Caco-2 (cell line): ENCODE measurements at places on chromosomes 3 and 15. TPM values are rescaled to one million over a fixed set of nuclear protein-coding genes. Genes with fewer than 3 reads are reported as not detected.
A peak's percentile ranks its signal among the peaks of the same experiment; 100 is the strongest.

- DNase-seq = no peak
These were observed 43.3 kb downstream of the CYFIP1 start for GRCh38 chr15:22936577-22937472.

GRCh38 chr3:36219398-36219797, 160.9 kb upstream of the STAC start:
- DNase-seq = no peak

- DNase-seq = peak; percentile 40
These were observed 10.0 kb upstream of the MBNL1 start for GRCh38 chr3:152258448-152259393.

GRCh38 chr3:66392966-66393332, 107.9 kb downstream of the LRIG1 start:
- DNase-seq = no peak

- DNase-seq = no peak
These were observed 92.3 kb upstream of the LRIG1 start for GRCh38 chr3:66592927-66593625.

DNA sequence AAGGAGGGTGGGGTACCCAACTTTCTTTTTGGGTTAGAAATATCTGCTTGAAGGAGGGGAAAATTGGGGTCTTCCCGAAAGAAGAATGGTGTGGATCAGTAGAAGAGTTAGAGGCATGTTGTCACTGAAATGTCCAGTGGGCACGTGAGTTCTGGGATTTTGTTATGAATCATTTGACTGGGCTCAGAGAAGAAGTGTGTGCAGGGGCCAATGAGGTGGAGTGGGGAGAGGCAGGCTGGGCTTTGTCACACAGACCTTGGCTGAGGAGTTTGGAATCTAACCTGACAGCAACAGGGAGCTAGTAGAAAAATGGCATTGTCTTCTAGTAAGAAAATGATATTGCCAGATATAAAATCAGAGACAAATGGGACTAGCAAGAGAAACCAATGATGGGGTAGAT, 436.8 kb downstream of the MFSD1 start:
- DNase-seq = no peak

DNA sequence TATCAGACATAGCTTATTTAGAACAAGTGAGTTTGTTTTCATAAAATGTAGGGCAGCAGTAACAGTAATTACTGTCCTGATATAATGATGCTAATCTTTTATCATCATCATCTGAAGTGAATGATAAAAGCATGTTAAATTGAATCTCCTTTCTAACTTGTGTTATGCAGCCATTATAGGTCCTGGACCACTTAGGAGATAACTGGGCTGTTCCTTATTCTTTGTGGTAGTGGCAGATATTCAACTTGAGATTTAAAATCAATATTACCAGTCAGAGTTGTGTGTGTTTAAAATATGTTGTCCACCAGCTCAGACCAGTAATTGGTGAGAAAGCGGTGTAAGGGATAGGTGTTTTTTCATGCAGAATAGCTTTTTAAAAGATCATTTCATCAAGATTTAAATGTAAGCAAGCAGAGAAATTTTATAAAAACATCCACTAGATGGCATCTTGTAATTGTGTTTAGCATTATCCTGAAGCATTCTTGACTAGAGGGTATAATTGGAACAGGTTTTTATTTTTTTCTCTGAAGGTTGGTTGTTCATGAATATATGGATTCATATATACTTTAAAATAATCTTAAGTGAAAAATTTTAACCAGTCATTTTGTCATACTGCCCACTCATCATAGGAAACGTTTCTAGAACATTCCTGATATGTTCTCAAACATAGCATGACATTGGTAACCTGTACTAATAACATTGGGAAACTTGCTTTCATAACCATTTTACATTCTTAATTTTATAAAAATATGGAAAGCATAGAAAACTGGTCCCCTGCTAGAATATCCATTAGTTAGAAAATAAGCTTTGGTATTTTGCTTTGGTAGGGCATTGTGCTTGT, 153.9 kb downstream of the BBX start:
- no peak for DNase-seq

DNA sequence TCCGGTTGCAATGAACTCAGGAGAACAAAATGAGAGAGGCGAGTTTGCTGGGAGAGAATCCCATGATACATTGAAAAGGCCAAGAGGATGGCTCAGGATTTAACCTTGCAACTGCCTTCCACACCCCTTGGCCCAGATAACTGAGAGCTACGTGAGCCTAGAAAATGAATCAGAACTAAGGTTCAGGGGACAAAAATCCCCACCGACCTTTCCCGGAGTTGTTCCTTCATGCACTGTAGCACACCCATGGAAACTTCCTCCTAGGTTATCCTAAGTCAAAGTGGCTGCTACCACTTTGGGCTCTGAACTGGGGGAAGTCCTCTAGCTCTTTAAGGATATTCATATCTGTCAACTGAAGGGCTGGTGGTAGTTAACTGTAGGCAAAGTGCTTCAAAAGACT, 58.3 kb upstream of the SLC4A7 start:
- no peak for DNase-seq

DNA sequence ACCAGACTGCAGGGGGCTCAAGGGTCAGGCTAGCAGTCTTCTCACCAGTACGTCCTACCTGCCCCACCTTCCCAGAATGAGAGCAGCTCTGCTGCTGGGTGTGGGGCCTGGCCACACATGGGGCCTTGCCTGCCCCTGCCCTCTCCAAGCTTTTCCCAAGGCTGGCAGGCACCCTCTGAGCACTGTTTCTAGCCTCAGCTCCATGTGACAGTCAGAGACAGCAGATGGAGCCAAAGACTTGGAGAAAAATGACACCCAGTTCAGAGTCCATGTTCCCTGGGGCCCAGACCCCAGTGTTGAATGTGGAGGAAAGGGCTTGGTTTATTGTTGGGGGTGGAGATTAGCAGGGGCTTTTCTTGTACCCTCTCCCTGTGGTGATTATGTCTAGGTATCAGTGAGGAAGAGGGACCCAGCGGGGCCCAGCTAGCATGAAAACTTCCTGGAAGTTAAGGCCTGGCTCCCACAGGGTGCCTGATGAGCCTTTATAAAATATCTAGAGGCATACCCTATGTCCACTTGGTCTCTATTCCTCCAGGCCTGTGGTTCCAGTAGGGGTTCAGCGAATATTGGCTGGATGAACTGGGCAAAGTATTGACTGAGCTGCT, 153.8 kb downstream of the EEFSEC start:
- DNase-seq = peak; percentile 51

The CEP19 gene
- 1.6 and 1.7 TPM in 2 replicates for total RNA-seq

The KLHL40 gene
- not detected in 2 replicates for total RNA-seq

The HHATL gene
- total RNA-seq = not detected in 2 replicates

The MOBP gene
- 0.27 and 0.60 TPM in 2 replicates for total RNA-seq

The WDR93 gene
- total RNA-seq = 0.16 TPM in 1 of 2 replicates, not detected in the other

The SMAD6 gene
- 8.9 and 10.5 TPM in 2 replicates for total RNA-seq

The LSM3 gene
- total RNA-seq = 19.1 and 20.5 TPM in 2 replicates
